Stimulated activated CD8-positive, alpha-beta memory T cell treated with anti-CD3 and anti-CD28 coated beads, Interleukin-12 subunit alpha, Interleukin-12 subunit beta, amount 100 ng/mL, for 1 hour (primary cell): ENCODE measurements at places on chromosomes 11 and 22.

GRCh38 chr11:57191311-57192219, 9.8 kb downstream of the LRRC55 start:
- no peak for DNase-seq

DNA sequence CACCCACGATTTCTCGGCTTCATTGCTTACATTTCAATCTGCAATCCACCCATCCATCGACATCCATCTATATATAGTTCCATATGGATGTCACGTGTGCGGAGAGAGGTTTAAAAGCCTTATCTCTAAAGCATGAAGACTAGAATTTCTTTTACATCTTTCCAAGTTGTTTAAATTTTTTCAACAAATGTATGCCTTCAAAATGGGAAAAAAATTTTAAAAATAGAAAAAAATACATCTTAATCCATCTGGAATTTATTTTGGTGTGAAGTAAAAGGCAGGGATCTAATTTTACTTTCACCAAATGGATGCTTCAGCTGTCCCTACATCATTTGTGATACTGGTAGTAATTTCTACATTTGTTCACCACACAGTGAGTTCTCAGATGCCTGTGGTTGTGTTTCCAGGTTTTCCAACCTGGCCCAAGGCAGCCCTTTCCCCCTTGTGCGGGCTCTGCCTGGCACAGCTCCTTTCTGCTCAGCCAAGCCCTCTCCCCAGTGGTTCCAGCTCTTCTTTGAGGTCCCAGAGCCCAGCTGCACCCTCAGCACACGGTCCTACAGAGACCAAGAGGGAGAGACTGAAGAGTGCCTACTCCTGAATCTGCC, 37.6 kb upstream of the KLHL35 start:
- DNase-seq, result no peak

DNA sequence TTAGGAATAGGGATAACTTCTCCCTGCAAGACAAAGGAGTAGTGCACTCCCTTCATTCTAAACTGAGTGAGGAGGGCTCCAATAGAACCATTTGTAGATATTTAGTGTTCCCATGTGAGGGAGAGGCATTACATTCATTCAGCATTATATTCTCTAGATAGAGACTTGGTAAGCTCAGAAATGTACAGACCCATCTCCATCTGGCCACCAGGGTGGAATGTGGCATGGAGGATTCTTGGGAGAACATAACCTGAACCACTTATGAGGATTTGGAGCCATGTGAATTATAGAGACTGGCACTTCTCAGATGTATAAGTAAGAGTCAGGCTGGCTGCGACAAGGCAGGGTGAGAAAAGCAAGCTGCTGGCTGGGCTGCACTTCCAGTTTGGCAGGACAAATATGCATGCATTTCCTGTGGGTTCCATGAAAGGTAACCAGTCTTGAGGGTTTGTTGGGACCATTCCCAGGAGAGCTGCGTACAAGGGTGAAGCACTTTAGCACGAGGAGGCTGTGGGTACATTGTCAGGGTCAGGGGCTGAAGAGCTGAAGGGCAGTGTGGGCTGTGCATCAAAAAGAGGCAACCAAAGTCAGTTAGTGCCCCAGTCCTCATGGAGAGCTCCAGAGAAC, 9.2 kb downstream of the RRP8 start:
- no peak for DNase-seq

- no peak for DNase-seq
Measured at GRCh38 chr11:19689281-19690000, 23.2 kb upstream of the NAV2 start.

DNA sequence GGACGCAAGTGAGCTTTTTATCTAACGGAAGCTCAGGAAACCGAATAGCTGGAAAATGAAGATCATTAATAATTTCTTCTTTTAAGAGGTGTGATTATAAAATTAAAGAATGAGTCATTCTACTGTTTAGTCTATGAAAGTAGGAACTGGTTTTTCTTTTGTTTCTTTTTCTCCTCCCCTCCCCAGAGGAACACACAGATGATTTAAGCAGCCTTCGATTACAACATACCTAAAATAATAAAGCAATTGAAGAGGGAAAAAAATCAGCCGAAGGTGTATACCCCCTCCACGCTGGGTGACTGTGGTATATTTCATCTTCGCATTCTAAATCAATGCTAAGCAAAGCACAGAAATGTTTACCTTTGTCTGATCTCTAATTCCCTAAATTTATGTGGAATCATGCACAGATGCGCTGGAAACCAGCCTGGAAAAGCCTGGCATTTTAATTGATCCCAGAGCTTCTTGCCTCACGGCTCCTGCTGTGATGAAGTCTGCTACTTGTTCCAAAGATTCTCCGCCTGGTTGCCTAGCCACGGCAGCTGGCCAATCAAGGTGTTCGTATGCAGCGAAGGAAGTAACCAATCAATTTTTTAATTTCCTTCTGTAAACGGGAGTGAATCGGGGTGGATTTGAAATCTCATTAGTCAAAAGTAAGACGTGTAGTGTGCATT, 133.9 kb downstream of the FANCF start:
- no peak for DNase-seq
